Spleen (tissue), 13 donors: ENCODE measurements at places on chromosomes 1 and 21. TPM values are rescaled to one million over a fixed set of nuclear protein-coding genes. Genes with fewer than 3 reads are reported as not detected.
A peak's percentile ranks its signal among the peaks of the same experiment; 100 is the strongest.

GRCh38 chr21:46124926-46125845 lies 27.3 kb downstream of the COL6A2 start:
- H3K27me3 ChIP-seq, result no peaks in the 10 kb centered on the region
- H3K27ac ChIP-seq, result no peak overlapping the region
- DNase-seq, result peak; percentile 63
- H3K4me1 ChIP-seq, result no peaks in the 10 kb centered on the region
- no peak overlapping the region for H3K4me3 ChIP-seq

GRCh38 chr1:10698726-10699469 lies 97.5 kb downstream of the CASZ1 start:
- DNase-seq, result no peak
- H3K4me3 ChIP-seq, result no peak overlapping the region
- H3K36me3 ChIP-seq, result no peaks in the 10 kb centered on the region
- H3K27me3 ChIP-seq, result no peaks in the 10 kb centered on the region

DNA sequence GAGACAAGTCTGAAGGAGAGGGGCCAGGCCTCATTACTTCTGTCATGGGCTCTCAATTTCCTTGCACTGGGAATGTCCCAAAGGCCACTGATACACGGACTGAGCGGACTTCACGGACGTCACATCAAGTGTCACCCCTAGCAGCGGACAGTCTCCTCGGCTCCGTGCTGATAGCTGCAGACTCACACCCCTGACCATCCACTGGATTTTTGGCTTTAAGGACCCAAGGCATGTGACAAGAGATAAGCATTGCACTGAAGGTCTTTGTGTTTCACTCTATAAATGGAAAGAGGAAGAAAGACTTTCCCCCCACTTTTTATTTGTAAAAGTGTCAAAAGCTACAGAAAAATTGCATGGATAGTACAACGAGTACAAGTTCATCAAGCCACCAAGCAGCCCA lies 200.4 kb upstream of the FGGY start:
- DNase-seq, result no peak
- no peaks in the 10 kb centered on the region for H3K27me3 ChIP-seq
- peaks cover 5% of the 10 kb centered on the region for H3K4me1 ChIP-seq
- H3K36me3 ChIP-seq, result no peaks in the 10 kb centered on the region
- H3K4me3 ChIP-seq, result no peak overlapping the region
- H3K27ac ChIP-seq, result no peak overlapping the region

- peaks cover 85% of the 10 kb centered on the region for H3K4me1 ChIP-seq
- DNase-seq, result no peak
- H3K27me3 ChIP-seq, result no peaks in the 10 kb centered on the region
- peak overlapping the region; percentile 100 for H3K27ac ChIP-seq
- H3K4me3 ChIP-seq, result no peak overlapping the region
- peaks cover 95% of the 10 kb centered on the region for H3K36me3 ChIP-seq
Measured at GRCh38 chr1:111190931-111191451, 9.5 kb downstream of the DENND2D start.

- no peaks in the 10 kb centered on the region for H3K36me3 ChIP-seq
- H3K27ac ChIP-seq, result no peak overlapping the region
- H3K4me1 ChIP-seq, result no peaks in the 10 kb centered on the region
- H3K27me3 ChIP-seq, result no peaks in the 10 kb centered on the region
- H3K4me3 ChIP-seq, result no peak overlapping the region
Measured at GRCh38 chr1:23646091-23646490, 45.5 kb upstream of the RPL11 start.

- no peak overlapping the region for H3K27ac ChIP-seq
- no peak overlapping the region for H3K4me3 ChIP-seq
- no peaks in the 10 kb centered on the region for H3K4me1 ChIP-seq
- H3K27me3 ChIP-seq, result no peaks in the 10 kb centered on the region
Measured at GRCh38 chr1:29645586-29645985, 409.3 kb downstream of the PTPRU start.

DNA sequence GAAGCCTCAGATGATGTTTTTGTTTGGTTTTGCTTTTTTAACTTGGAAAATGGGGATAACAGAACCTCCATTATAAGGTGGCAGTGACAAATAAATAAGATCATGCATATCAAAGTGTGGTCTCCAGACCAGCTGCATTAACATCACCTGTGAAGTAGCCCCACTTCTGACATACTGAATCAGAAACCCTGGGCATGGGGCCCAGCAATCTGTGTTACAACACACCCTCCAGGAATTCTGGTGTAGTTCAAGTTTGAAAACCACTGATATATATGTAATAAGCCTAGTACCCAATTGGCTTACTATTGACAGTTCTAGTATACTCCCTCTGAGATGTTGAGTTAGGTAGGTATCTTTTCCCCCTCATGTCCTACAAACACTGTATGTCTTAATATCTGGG lies 24.1 kb upstream of the RNF19B start:
- peak overlapping the region; percentile 88 for H3K27ac ChIP-seq
- H3K4me1 ChIP-seq, result peaks cover 74% of the 10 kb centered on the region
- H3K36me3 ChIP-seq, result no peaks in the 10 kb centered on the region

- H3K4me3 ChIP-seq, result no peak overlapping the region
- no peaks in the 10 kb centered on the region for H3K36me3 ChIP-seq
- DNase-seq, result no peak
- H3K27me3 ChIP-seq, result no peaks in the 10 kb centered on the region
- no peak overlapping the region for H3K27ac ChIP-seq
Measured at GRCh38 chr1:210951279-210951678, 182.7 kb downstream of the KCNH1 start.

Gene FAM177B
- 11.3 TPM for polyA plus RNA-seq

Gene TINAGL1
- polyA plus RNA-seq, result 98.9 TPM

Gene PGBD5
- 2.3 TPM for polyA plus RNA-seq

Gene SPATA21
- 0.13 TPM for polyA plus RNA-seq

Gene CAPN8
- 0.08 TPM for polyA plus RNA-seq

Gene RNF186
- not detected for polyA plus RNA-seq
